ENCODE measurements at places on chromosomes 16 and 17.
A peak's percentile ranks its signal among the peaks of the same experiment; 100 is the strongest.

GRCh38 chr16:30619202-30619601 is 9.0 kb upstream of the ZNF689 start:
- DNase-seq: no peak

GRCh38 chr17:42403150-42403549 is 14.9 kb upstream of the STAT3 start:
- DNase-seq: no peak

GRCh38 chr17:58307468-58308172 is 21.0 kb downstream of the TSPOAP1 start:
- no peak for DNase-seq

GRCh38 chr16:28617874-28618273 is 8.0 kb upstream of the SULT1A1 start:
- no peak for DNase-seq

DNA sequence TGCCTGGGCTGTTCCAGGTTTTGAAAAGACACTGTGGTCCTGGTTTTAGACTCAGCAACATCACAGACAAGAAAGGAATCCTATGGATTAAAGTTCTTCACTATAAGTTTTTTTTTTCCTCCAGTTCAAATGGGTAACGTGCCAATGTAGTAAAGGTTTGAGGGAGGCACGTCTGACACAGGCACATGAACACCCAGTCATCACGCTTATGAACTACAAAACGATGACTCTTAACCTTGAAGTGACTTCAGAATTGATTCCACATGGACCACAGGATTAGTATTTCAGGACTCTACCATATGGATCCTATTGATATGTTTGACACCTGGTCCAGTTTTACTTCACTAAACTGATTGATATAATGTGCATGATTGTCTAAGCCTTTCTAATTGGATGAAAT is 2.3 kb downstream of the PRMT7 start:
- DNase-seq: no peak

GRCh38 chr16:57660715-57661463 is 7.2 kb upstream of the ADGRG3 start:
- DNase-seq: no peak

- DNase-seq: no peak
These were observed 12.5 kb downstream of the NPTX1 start for GRCh38 chr17:80463784-80464400.

DNA sequence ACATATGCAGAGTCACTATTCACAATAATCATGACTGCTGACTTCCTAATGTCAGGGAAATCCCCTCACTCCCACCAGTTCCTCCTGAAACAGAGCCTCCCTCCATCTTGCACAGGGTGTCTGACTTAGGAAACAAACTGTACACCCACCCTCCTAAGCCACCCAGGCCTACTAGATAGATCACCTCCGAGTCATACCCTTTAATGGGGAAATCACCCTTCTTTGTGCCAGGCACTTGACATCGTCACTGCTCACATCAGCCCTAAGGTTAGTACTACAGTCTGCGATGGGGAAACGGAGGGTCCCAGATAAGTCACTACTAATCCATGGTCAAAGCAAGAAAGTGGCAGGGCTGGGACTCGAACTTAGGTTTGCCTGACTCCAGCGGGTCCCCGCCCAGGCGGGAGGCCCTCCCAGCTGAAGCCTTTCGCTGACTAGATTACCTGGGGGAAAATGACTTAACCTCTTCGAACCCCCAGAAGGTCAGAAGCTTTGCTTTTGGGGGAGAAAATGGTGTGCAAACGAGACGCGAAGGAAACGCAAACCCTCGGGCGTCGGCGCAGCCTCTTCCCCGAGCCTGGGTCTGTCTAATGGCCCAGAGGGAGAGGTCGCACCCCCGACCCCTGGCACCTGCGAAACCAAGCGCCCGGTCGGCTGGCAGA is 3.4 kb upstream of the MLLT6 start:
- no peak for DNase-seq

GRCh38 chr16:1494129-1494640 is 1.0 kb downstream of the TELO2 start:
- no peak for DNase-seq

- no peak for DNase-seq
These were observed 35.4 kb downstream of the TBCD start for GRCh38 chr17:82787081-82787848.

- no peak for DNase-seq
These were observed 12.7 kb upstream of the DOC2B start for GRCh38 chr17:193841-194806.

DNA sequence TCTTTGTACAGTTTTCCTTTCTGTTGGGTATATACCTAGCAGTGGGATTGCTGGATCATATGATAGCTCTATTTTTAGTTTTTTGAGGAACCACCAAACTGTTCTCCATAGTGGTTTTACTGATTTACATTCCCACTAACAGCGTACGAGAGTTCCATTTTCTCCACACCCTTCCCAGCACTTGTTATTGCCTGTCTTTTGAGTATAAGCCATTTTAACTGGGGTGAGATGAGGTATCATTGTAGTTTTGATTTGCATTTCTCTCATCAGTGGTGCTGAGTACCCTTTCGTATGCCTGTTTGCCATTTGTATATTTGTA is 887 bp upstream of the EVI2B start:
- no peak for DNase-seq

DNA sequence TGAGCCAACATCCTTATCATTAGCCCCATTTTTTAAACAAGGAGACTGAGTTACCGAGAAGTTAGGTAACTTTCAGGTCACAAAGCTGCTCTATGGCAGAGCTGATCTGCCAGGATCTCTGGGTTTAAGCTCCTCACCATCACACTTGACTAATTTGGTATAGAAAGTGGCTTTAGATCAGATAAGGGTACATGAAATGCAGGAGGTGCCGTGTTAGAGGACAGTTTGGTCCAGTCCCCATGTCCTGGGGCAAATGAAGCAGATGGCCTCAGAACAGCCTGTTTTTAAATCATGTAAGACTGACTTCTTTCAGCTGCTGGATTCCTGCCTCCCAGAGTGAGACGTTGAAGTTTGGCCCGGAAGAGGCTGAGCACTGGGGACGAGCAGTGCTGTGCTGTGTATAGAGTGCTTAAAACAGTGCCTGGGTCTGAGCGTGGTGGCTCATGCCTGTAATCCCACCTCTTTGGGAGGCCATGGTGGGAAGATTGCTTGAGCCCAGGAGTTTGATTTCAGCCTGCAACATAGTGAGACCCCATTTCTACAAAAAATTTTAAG is 187.0 kb upstream of the CACNG3 start:
- no peak for DNase-seq

GRCh38 chr16:29877266-29877961 is 14.4 kb upstream of the CDIPT start:
- DNase-seq: peak; percentile 100

DNA sequence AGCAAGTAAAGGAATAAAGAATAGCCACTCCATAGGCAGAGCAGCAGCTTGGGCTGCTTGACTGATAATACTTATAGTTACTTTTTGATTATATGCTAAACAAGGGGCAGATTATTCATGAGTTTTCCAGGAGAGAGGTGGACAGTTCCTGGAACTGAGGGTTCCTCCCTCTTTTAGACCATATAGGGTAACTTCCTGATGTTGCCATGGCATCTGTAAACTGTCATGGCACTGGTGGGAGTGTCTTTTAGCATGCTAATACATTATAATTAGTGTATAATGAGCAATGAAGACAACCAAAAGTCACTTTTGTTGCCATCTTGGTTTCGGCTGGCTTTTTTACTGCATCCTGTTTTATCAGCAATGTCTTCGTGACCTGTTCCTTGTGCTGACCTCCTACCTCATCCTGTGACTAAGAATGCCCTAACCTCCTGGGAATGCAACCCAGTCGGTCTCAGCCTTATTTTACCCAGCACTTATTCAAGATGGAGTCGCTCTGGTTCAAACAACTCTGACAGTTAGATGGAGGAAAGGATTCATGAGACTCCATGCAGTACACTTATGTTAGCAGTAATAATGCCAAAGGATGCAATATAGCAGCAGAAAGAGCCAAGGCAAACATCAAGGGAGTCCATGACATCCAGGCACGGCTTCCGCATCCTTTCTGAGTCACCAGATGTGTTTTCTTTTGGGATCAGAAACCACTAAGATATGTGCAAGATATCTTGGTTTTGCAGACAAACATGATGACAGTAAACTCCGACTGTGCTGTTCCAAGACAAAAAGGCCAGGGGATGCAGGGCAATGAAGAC is 55.8 kb upstream of the B4GALNT2 start:
- DNase-seq: no peak

GRCh38 chr17:8475227-8475626 is 39.5 kb downstream of the NDEL1 start:
- no peak for DNase-seq
